ENCODE measurements at places on chromosomes 6 and 20. TPM values are rescaled to one million over a fixed set of nuclear protein-coding genes. Genes with fewer than 3 reads are reported as not detected.

SYCP2 gene
- total RNA-seq = 2.8 TPM

HEY2 gene
- total RNA-seq = 66.8 TPM

BCAS4 gene
- total RNA-seq = 3.2 TPM

ADGB gene
- total RNA-seq = not detected

SCRT2 gene
- not detected for total RNA-seq

SAMD10 gene
- 6.4 TPM for total RNA-seq

Data from left ventricle myocardium superior (tissue), 1 donor.